ENCODE measurements at places on chromosomes 11 and 22. TPM values are rescaled to one million over a fixed set of nuclear protein-coding genes. Genes with fewer than 3 reads are reported as not detected.

Gene ADSL
- polyA plus RNA-seq, result 119 TPM

Gene TIMP3
- 558 TPM for polyA plus RNA-seq

Gene C1QTNF6
- 11.8 TPM for polyA plus RNA-seq

GRCh38 chr11:7422544-7423331 lies 62.6 kb upstream of the OLFML1 start:
- no peak for DNase-seq

DNA sequence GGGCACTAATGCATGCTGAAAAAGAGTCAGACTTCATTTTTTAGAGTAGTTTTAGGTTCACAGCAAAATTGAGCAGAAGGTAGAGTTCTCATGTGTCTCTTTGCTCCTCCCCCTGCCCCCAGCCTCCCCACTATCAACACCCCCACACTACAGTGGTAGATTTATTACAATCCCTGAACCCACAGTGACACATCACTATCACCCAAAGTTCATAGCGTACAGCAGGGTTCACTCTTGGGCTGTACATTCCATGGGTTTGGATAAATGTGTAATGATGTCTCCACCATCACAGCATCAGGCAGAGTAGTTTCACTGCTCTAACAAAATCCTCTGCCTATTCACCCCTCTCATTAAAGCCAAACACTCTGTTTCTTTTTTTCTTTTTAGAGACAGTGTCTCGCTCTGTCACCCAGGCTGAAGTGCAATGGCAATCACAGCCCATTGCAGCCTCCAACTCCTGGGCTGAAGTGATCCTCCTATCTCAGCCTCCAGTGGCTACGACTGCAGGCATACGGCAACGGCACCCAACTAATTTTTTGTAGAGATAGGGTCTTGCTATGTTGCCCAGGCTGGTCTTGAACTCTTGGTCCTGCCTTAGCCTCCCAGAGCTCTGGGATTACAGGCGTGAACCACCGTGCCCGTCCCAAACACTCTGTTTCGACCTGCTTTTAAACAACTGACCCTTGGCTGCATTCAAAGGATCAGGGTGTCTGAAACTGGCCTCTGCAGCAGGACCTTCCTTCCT lies 4.1 kb downstream of the BEST1 start:
- DNase-seq, result no peak

- no peak for DNase-seq
Measured at GRCh38 chr11:9839550-9839949, 175.7 kb downstream of the SWAP70 start.

DNA sequence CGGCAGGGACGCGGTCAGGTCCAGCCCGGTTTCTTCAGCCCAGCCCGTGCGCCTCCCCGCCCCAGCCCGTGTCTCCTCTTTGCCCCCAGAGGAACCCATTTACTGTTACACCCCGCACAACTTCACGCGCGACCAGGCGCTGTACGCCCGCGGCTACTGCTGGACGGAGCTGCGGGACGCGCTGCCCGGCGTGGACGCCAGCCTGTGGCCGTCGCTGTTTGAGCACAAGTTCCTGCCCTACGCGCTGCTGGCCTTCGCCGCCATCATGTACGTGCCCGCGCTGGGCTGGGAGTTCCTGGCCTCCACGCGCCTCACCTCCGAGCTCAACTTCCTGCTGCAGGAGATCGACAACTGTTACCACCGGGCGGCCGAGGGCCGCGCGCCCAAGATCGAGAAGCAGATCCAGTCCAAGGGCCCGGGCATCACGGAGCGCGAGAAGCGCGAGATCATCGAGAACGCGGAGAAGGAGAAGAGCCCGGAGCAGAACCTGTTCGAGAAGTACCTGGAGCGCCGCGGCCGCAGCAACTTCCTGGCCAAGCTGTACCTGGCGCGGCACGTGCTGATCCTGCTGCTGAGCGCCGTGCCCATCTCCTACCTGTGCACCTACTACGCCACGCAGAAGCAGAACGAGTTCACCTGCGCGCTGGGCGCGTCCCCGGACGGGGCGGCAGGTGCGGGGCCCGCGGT lies 6.5 kb downstream of the PANX2 start:
- DNase-seq, result no peak

GRCh38 chr11:126136507-126136906 lies 73.8 kb upstream of the CDON start:
- peak; percentile 87 for DNase-seq

DNA sequence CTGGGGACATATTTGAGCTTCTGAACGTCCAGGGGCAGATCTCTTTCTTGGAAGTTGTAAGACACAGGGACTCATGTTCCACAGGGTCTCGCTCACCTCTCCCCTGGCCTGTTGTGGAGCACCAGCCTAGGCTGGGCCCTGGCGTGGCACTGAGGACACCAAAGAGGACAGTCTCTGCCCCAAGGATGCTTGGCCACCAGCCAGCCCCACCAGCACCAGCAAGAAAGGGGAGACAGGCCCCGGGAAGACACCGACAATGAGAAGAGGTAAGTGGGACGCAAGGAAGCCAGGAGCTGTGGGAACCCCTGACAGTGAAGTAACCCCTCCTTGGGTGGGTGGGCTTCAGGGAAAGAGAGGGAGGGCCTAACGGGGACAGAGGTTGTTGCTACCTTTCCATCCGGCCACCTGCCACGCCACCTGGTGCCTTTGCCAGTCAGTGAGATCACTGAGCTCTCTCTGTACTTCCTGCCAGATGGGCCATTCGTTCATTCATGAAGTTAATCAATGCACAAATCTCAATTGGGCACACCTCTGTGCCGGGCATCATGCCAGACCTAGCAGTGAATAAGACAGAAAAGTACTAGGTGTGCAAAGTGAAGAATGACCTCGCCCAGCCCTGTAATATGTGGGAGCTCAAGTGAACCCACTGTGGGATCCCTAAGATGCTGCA lies 11.1 kb downstream of the APOL5 start:
- DNase-seq, result no peak

GRCh38 chr11:96001037-96001436 lies 77.1 kb upstream of the MTMR2 start:
- DNase-seq, result no peak

DNA sequence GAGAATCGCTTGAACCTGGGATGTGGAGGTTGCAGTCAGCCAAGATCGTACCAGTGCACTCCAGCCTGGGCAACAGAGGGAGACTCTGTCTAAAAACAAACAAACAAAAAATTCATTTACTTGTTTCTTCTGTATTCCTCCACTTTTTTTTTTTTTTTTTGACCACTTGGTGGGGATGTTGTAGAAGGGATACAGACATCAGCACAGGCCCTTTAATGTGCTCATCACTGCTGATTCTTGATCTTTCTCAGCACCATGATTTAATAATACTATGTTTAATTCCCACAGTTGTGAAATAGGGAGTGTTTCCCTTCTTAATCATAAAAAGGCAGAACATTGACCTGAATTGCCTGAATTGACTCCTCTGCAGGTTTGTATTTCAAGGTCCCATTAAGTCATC lies 4.5 kb downstream of the TTC9C start:
- no peak for DNase-seq

DNA sequence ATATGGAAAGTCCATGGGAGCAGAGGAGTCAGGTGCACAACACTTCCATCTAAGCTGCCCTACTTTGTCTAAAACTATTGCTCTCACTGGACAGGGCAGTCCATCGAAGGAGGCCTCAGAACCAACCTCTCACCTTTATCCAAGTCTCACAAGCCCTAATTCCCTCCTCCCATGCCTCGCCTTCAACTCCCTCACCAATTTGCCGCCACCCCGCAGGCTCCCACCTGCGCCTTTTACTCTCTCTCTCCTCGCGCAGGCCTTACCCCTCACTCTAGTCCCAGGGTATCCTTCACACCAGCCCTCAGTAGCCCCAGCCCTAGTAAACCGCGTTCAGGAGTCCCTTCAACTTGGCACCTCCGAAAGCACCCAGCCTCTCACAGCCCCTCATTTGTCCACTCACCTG lies 451 bp downstream of the FHIP1B start:
- DNase-seq, result no peak

DNA sequence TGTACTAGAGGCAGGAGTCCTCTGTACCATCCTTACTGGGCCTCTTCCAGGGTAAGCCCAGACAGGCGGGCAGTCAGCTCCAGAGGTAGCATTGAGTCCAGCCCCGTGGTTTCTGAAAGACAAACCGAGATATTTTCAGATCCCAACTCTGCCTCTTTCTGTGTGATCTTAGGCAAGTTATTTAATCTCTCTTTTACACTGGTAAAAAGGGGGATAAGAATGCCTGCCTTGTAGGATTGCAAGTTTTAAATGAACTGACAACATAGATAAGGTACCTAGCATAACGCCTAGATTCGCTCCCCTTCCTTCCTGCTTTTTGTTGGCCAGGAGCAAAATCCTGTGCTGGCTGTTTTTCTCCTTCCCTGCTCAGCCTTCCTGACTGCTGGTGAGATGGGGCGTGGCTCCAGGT lies 56.4 kb upstream of the NNMT start:
- no peak for DNase-seq

DNA sequence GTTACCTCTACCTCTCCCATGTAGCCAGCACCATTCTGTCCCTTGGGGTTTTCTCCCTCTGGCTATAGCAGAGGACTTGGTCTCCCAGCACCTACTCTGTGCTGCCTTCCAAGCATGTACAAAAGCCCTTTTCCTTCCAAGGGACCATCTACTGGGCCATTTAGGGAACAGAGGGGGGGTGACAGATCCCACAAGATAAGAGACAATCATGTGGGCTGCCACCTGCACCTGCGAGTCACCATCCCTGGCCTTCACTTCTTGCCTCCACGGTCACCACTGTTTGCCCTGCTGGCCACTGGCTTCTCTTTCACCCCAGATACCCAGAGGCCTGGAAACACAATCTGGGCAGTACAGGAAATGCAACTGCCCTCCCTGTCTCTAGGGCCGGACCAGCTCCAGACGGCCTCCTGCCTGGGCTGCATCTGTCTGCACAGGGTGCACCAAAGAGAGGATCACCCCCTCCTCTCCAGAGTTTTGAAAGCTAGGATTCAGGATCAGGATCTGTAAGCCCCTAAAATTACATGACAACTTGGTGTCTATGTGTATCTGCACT lies 160.8 kb upstream of the NECTIN1 start:
- DNase-seq, result no peak

DNA sequence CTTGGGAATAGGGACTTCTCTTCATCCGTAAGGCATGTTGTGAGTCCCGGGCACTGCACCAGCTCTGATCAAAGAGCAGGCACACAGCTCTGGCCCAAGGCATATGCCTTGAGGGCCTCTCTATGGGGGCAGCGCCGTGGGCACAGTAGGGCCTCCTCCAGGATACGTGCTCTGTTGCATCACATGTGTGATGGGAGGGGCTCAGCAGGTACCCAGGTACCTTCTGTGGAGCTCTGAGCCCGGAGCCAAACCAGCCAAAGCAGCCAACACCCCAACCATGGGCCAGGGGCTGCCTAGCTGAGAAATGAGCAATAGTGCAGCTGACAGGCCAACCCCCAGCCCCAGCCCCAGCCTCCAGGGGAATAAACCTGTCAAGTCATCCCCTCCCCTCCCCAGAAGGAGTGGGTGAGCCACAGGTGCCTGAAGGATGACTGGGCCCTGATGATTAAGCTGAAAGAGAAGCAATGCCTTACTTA lies 79.7 kb upstream of the SHISAL1 start:
- DNase-seq, result no peak

All from BJ (cell line).